ENCODE measurements at places on chromosomes 2 and 18. TPM values are rescaled to one million over a fixed set of nuclear protein-coding genes. Genes with fewer than 3 reads are reported as not detected.
A peak's percentile ranks its signal among the peaks of the same experiment; 100 is the strongest.

- no peak for DNase-seq
These were observed 23.8 kb downstream of the FHL2 start for GRCh38 chr2:105375001-105375561.

- DNase-seq: no peak
These were observed 105.8 kb downstream of the PLB1 start for GRCh38 chr2:28601616-28602015.

GRCh38 chr18:78431606-78432005 lies 548.0 kb upstream of the SALL3 start:
- no peak for DNase-seq

GRCh38 chr2:228329282-228329681 lies 147.8 kb upstream of the SPHKAP start:
- no peak for DNase-seq

- peak; percentile 19 for DNase-seq
These were observed 30.2 kb downstream of the NYAP2 start for GRCh38 chr2:225429717-225430116.

GRCh38 chr18:3892152-3892551 lies 442.2 kb downstream of the TGIF1 start:
- DNase-seq: no peak

DNA sequence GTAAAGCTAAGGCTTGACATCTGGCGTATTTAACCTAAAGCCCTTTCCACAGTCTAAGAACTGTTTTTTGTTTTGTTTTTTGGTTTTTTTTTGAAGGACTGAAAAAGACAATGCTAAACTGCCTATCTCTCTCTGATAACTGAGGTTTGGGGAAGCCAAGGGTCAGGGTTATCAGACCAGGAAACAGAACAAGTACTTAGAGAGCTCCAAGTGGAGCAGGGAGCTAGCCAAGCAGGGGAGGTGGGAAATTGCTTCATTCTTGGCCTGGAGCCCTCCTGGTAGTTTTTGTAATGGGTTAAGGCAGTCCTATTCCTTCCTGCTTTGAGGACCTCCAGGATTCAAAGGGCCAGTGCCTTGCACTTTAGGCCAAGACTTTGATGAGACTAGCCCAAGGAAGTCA lies 154.3 kb upstream of the LTBP1 start:
- DNase-seq: no peak

- no peak for DNase-seq
These were observed 8.6 kb upstream of the TMEM163 start for GRCh38 chr2:134727385-134727784.

DNA sequence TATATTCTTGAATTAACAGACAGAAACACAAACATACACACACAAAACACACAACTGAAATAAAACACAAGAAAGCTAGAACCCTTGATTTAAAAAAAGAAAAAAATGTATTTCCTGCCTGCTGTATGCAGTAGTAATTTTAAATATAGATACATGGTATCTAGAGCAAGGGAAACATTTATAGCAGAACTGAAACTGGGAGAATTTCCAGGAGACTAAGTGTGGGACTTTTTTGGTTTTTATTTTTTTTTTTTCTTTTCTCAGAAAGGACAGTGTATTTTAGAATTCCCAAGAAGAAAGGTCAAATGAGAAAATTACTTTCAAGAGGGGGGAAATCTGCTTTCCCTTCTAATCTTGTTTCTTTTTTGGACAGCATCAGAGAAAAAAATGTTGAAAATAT lies 558.9 kb upstream of the PKDCC start:
- DNase-seq: no peak

DNA sequence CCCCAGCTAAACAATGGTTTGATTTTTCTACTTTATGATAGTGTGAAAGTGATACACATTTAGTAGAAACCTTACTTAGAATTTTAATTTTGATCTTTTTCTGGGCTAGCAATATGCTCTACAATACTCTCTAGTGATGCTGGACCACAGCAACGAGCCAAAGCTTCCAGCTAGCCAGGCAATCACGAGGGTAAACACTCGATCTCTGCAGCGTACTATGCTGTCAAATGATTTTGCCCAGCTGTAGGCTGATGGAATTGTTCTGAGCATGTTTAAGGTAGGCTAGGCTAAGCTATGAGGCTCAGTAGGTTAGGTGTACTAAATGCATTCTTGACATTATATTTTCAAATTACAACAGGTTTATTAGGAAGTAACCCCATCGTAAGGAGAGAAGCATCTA lies 207.5 kb downstream of the LRRTM4 start:
- DNase-seq: no peak

- no peak for DNase-seq
These were observed 6.0 kb downstream of the SPATA3 start for GRCh38 chr2:231001921-231002320.

- DNase-seq: no peak
These were observed 2.5 kb downstream of the TMBIM1 start for GRCh38 chr2:218289639-218290315.

GRCh38 chr2:150591496-150592285 lies 104.2 kb upstream of the RND3 start:
- no peak for DNase-seq

RFX8 gene
- total RNA-seq: not detected

CCBE1 gene
- not detected for total RNA-seq

CLEC4F gene
- total RNA-seq: 1.1 TPM

TRIM54 gene
- total RNA-seq: 2.2 TPM

PRKAG3 gene
- not detected for total RNA-seq

PLGLB2 gene
- 1.2 TPM for total RNA-seq

NT5DC4 gene
- not detected for total RNA-seq

LYPD6 gene
- total RNA-seq: 1.8 TPM

ANTXR1 gene
- total RNA-seq: 181 TPM

Measured in A673 (cell line).